ENCODE measurements at places on chromosomes 2 and 18.

- DNase-seq: no peak
These were observed 6.7 kb upstream of the SDC1 start for GRCh38 chr2:20231598-20232026.

DNA sequence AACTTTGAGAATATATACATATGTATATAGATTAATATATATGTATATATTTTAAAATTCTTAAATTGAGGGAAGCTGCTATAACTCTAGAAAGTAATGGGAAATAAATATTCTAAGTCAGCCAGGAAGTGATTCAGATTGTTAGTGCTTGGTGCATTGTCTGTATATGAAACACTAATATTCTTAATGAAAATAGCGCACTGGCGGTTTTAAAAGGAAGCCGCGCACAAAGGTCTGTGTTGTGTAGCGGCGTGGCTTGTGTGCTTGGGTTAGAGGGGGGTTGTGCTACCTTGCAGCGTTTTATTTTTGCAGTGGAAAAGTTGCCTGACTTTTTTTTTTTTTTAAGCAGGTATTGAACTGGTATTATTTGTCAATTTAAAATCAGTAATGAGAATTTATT lies 11.3 kb downstream of the TSHZ1 start:
- no peak for DNase-seq

GRCh38 chr2:216414772-216415319 lies 2.6 kb downstream of the SMARCAL1 start:
- no peak for DNase-seq

DNA sequence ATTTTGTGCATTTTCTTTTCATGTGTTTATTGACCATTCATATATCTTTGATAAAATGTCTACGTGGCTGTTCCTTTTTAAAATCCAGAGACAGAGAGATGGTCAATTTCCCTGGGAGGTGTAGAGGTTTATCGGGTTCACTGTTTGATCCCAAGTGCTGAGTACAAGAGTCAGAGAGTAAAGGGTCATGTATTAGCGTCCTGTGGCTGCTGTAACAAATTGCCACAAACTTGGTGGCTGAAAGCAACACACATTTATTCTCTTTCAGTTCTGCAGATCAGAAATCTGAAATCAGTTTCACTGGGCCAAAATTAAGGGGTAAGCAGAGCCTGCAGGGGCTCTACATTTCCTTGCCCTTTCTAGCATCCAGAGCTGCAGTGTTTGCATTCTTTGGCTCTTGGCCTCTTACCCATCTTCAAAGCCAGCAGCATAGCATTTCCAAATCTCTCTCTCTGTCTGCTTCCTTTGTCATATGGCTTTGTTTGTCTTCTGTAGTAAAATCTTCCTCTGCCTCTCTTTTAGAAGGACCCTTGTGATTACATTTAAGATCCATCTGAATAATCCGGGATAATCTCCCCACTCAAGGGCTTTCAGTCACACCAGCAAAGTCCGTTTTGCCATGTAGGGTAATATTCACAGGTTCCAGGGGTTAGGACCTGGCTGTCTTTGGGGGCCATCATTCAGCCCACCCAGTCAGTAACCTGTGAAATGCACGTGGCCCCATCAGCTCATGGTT lies 49.9 kb downstream of the TMEM17 start:
- no peak for DNase-seq

All from BE2C (cell line).